NCI-H2081 (cell line): ENCODE measurements at places on chromosomes 7 and 10.

GRCh38 chr7:23000597-23001360 lies 13.2 kb downstream of the HYCC1 start:
- no peak for DNase-seq

DNA sequence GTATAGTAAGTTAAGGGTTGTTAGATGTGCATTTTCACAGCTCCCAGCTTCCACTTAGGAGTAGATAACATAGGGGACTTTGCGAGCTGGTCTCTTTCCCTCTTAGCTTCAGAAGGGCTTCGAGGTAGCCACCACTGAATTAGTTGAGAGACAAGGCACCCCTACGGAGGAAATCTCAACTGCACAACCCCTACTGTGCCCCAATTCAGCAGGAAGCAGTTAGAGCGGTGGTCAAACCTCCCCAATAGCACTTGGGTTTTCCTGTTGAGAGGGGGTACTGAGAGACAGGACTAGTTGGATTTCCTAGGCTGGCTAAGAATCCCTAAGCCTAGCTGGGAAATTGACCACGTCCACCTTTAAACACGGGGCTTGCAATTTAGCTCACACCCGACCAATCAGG lies 1.1 kb upstream of the HERPUD2 start:
- DNase-seq, result no peak

DNA sequence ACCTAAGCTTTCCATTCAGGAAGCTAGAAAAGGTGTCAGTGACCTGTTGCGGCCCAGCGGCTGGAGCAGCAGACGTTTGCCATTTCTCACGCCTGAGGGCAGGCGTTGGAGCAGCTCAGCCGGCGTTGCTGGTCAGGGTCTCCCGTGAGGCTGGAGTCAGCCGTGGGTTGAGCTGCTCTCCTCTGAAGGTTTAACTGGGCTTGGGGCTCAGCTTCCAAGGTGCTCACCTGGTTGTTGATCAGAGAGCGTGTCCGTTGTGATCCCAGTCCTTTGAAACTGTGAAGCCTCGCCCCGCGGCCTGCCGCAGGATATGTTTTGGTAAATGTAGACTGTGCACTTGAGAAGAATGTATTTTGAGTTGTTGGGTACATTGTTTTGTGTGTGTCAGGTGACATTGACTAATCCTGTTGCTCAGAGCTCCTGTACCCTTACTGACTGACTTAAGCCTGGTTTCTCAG lies 20.6 kb upstream of the PWWP2B start:
- DNase-seq, result no peak

GRCh38 chr10:94710578-94710977 lies 27.0 kb downstream of the CYP2C18 start:
- DNase-seq, result no peak

GRCh38 chr7:140607441-140607989 lies 33.1 kb downstream of the DENND2A start:
- DNase-seq, result no peak

DNA sequence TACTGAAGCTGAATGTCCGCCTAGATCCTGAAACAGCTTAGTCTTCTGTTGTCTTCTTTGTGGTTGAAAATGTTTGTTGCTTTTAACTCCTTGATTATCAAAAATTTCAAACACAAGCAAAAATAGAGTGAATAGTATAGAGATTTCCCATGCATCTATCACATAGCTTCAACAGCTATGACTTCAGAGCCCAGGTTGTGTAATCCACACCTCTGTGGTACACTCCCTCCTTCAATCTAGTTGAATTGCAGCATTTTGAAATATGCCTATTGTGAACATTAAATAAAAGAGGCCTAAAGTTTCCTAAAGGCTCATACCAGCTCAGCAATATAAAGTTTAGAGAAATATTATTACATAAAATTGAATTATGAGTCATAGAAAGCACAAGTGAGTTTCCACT lies 204.7 kb upstream of the HDAC9 start:
- DNase-seq, result no peak

GRCh38 chr10:124236136-124236535 lies 142.7 kb upstream of the CHST15 start:
- no peak for DNase-seq

- no peak for DNase-seq
Observed at GRCh38 chr7:120714945-120715344, 143.0 kb downstream of the TSPAN12 start.

- DNase-seq, result no peak
Observed at GRCh38 chr7:12623223-12623622, 52.7 kb downstream of the SCIN start.

- DNase-seq, result no peak
Observed at GRCh38 chr10:19816411-19817230, at the start of gene PLXDC2. Gene PLXDC2 (plus strand): TSS chr10:19816432.
